ENCODE measurements at places on chromosomes 1 and 21. TPM values are rescaled to one million over a fixed set of nuclear protein-coding genes. Genes with fewer than 3 reads are reported as not detected.

SAMSN1 gene
- total RNA-seq, result 51.3 TPM

SPRR2A gene
- total RNA-seq, result not detected

ZNF362 gene
- 26.6 TPM for total RNA-seq

FLVCR1 gene
- 8.4 TPM for total RNA-seq

LMOD1 gene
- total RNA-seq, result not detected

WNT4 gene
- not detected for total RNA-seq

All from CD4-positive, alpha-beta T cell (primary cell).